NCI-H2081 (cell line): ENCODE measurements at places on chromosomes 6 and 20.

- no peak for DNase-seq
These were observed 270.6 kb upstream of the MARCKS start for GRCh38 chr6:113586413-113587077.

- peak; percentile 92 for DNase-seq
These were observed 92.5 kb upstream of the ADGRF1 start for GRCh38 chr6:47134476-47135189.

DNA sequence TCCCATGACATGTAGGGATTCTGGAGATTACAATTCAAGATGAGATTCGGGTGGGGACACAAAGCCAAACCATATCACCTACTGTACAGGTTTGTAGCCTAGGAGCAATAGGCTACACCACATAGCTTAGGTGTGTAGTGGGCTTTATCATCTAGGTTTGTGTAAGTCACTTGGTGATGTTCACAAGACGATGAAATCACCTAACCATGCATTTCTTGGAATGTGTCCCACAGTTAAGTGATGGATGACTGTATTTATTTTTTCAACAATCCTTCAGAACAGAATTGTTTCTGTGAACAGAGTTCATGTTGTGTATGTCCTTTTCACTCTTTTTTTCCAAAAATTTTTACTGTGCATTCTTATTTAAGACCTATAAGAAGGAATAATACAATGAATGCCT, 76.1 kb downstream of the DTD1 start:
- no peak for DNase-seq

DNA sequence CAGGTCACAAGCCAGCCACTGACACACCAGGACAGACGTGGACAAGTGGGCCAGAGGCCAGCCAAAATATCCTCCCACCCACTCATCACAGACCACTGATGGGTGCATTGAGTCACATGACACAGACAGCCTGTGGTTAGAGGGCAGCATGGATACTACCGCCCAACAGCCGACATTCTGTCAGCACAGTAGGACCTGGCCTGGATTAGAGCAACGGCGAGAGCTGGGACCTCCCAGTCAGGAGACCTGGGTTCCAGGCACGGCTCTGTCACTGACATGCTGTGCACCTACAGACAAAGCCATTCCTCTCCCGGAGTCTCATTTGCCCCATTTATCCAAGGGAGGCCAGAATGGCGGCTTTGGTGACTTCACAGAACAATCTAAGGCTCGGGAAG, 8.0 kb downstream of the ZNF335 start:
- no peak for DNase-seq

- DNase-seq = no peak
These were observed 80.8 kb downstream of the LYRM4 start for GRCh38 chr6:5179917-5180316.

DNA sequence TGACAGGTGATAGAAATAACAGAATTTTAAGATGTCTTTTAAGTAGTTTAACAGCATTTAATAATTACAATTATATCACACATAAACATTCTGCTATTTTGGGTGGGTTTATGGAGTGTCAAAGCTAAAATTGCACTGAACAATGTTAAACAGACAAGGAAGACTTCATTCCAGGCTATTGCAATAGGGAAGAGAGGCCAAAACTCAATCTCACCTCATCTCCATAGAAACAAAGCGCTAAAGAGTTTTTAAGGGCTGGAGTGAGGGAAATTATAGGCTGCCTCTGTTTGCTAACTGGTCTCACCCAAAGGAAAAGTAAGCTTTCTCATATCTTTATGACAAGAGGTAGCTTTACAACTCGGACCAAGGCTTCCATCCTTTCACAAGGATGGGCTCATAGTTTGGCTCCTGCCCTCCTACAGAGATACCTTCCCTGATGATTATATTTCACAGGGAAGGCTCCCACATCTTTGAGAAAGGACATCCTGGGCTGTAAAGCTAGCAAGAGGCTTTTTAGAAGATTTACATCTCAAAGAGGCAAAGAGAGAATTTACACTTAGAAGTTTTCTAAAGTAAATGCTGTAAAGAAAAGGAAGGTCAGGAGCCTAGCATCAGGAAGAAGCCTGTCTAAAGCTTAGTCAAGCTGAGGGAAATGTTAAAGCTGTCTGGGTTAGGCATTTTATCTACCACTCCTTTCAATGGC, 350.2 kb upstream of the IMPG1 start:
- DNase-seq = peak; percentile 2

DNA sequence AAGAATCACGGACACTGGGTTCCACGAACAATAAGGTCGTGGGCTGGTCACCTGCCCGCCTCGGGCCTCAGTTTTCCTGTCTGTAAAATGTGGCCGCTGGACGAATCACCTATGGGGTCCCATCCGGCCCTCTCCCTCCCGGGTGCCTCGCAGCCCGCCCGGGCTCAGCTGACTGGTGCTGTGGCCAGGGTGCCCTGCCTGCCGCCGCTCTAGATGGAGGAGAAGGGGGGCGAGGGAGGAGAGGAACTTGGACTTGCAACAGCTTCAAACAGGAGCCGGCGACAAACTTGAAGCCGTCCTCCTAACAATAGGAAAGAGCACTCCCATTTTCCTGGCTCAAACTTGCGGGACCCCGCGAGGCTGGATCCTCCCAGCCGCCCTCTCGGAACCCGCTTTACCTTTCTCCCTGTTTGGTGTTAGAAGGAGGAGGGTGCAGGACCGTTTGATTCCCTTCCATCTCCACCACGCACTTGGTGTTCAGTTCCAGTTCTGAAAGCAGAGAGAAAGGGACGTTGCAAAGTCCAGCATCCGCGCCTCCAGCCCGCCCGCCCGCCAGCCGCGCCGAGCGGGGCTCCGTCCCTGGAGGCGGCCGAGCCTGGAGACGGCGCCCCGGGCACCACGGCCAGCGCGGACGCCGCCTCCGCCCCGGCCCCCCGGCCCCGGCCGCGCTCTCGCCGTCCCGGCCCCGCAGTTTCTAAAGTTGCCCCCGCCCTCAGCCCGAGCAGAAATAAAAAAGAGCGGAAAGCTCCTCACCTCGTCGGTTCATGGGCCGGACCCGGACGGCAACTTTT, 584 bp downstream of the KIF13A start:
- peak; percentile 52 for DNase-seq

GRCh38 chr6:30626484-30627366, at the start of gene ATAT1:
ATAT1 (plus strand) TSS chr6:30626874.
- DNase-seq = peak; percentile 81

GRCh38 chr6:100202417-100203194, 208.6 kb upstream of the MCHR2 start:
- DNase-seq = no peak

- no peak for DNase-seq
These were observed 13.5 kb upstream of the PREX1 start for GRCh38 chr20:48841196-48841874.

- DNase-seq = no peak
These were observed 69.6 kb downstream of the TBXT start for GRCh38 chr6:166097914-166098522.

- no peak for DNase-seq
These were observed 16.2 kb upstream of the RNF39 start for GRCh38 chr6:30091577-30092381.

GRCh38 chr20:16761305-16761829, 13.2 kb downstream of the OTOR start:
- peak; percentile 67 for DNase-seq

- no peak for DNase-seq
These were observed 405.5 kb upstream of the ADGRB3 start for GRCh38 chr6:68229566-68229965.

- peak; percentile 71 for DNase-seq
These were observed 36.9 kb upstream of the CD2AP start for GRCh38 chr6:47440719-47441118.

GRCh38 chr6:139175389-139175948, 40.6 kb downstream of the HECA start:
- DNase-seq = no peak

DNA sequence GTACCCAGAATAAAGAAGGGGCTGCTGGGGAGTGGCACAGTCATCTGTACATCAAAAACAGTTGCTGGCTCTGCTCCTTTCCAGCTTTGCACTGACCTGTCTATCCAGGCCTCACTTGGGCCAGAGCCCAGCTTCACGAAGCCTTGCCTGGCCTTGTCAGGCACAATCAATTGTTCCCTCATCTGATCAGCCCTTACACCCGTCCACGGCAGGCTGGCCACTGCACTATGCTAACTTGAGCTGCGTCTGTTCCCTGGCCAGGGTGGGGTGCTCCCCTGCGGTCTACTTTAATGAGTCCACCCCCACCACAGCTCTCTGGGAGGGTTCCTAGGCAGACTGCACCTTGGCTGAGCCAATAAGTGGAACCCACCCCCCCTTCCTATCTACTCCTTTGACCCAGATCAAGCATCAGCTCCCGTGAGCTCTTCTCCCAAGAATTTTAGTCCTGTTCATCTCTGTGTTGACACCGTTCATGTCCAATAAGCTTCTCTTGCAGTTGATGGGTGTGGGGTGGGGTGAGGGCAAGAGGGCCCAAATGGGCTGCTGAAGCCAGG, 74.3 kb upstream of the MLN start:
- no peak for DNase-seq

- no peak for DNase-seq
These were observed 1.2 kb upstream of the TMEM217 start for GRCh38 chr6:37259191-37259590.

- DNase-seq = peak; percentile 87
These were observed at the start of gene ZKSCAN4 for GRCh38 chr6:28252009-28252975. ZKSCAN4 (minus strand) TSS chr6:28252269; CDS start chr6:28251980, 289 bp downstream.

- no peak for DNase-seq
These were observed 46.8 kb downstream of the EPM2A start for GRCh38 chr6:145688493-145688905.

GRCh38 chr6:26468829-26469228, 11.1 kb downstream of the BTN2A1 start:
- no peak for DNase-seq

- DNase-seq = no peak
These were observed 6.7 kb downstream of the NCOA5 start for GRCh38 chr20:46083101-46083500.

GRCh38 chr6:9168669-9169068, 733.3 kb upstream of the SLC35B3 start:
- no peak for DNase-seq

DNA sequence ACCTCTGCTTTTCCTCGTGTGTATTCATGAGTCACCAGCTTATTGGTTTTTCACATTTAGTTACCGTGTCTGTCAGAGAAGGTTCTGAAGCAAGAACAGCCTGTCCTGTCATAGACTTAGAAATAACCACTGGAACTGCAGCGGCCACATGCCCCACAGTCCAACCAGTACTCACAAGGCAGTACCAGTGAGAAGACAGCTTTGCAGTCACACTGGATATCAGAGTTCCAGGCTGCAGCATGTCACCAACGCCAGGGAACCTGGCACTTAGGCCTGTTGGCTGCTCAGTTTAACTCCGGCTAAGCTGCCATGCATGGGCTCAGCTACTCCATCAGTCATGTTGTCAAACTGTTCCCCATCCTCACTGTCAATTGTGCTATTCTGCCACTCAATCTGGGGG, 40.1 kb downstream of the ADNP start:
- no peak for DNase-seq
